Germinal center (tissue), 1 donor: ENCODE measurements at places on chromosomes 16 and 17.

GRCh38 chr16:62921904-62922303 is 885.7 kb upstream of the CDH8 start:
- DNase-seq = no peak

DNA sequence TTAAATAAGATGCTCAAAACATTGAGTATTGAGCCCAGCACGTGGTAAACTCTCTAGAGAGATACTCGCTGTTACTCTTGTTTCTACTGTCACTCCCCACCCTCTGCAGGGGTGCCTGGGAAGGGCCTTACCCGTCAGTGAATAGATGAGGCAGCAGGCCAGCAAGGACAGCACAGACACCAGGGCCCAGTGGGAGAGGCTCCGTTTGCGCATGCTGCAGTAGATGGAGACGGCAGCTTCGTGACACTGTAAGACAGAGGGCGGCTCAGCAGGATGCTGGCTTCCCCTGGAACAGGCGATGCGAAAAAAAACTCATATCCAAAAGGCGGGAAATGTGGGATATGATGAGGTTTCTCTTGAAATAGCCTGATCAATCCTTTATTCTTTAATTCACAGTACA is 20.0 kb downstream of the SLC38A8 start:
- no peak for DNase-seq

- DNase-seq = no peak
Observed at GRCh38 chr16:76222853-76223252, 54.3 kb upstream of the CNTNAP4 start.

GRCh38 chr17:19359856-19360255 is 2.7 kb downstream of the B9D1 start:
- DNase-seq = no peak

GRCh38 chr17:12489325-12489724 is 176.4 kb upstream of the MYOCD start:
- no peak for DNase-seq
